H9 (cell line): ENCODE measurements at places on chromosomes 3 and 15. TPM values are rescaled to one million over a fixed set of nuclear protein-coding genes. Genes with fewer than 3 reads are reported as not detected.
A peak's percentile ranks its signal among the peaks of the same experiment; 100 is the strongest.

GRCh38 chr3:44682182-44682896, 30.1 kb upstream of the ZNF502 start:
- DNase-seq = no peak

The HDC gene
- not detected in 2 replicates for total RNA-seq

The INKA1 gene
- total RNA-seq = 1.2 and 1.4 TPM in 2 replicates

The LRRK1 gene
- total RNA-seq = 3.2 and 4.0 TPM in 2 replicates

The ATG3 gene
- total RNA-seq = 59.3 and 60.7 TPM in 2 replicates

The AGBL1 gene
- not detected in 2 replicates for total RNA-seq

The LEKR1 gene
- 0.22 TPM in 1 of 2 replicates, not detected in the other for total RNA-seq

- peak; percentile 92 for DNase-seq
Measured at GRCh38 chr3:5213574-5213966, 26.1 kb downstream of the EDEM1 start.

The KLHL40 gene
- not detected in 2 replicates for total RNA-seq

The ARHGAP11A gene
- total RNA-seq = 94.2 and 94.4 TPM in 2 replicates

The PLIN1 gene
- total RNA-seq = 0.09 TPM in 1 of 2 replicates, not detected in the other

The C3orf70 gene
- 0.52 and 0.66 TPM in 2 replicates for total RNA-seq

The TATDN2 gene
- 34.4 and 34.5 TPM in 2 replicates for total RNA-seq

GRCh38 chr15:71294911-71295602, 179.8 kb downstream of the THSD4 start:
- no peak for DNase-seq

DNA sequence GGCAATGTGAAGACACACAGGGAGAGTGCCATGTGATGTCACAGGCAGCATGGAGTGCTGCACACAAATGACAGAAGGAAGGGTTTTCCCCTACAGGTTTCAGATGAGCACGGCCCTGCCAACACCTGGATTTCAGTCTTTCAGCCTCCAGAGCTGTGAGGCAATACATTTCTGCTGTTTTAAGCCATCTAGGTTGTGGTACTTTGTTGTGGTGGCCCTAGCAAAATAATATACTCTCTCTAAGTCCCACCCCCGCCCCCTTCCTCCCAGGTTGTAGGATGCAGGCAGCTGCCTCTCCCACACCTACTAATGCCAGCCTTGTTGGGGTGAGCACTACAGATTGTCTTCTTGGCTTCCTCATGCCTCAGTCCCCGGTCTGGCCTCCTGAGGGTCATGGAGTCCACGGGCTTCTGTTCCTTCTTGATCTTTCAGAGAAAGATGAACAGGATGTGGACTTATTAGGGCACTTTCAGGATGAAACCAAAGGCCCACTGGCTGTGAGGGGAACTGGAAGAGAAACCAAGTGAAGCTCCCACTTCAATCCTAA, 180.0 kb downstream of the CD47 start:
- DNase-seq = no peak

The RYR3 gene
- 0.85 and 1.9 TPM in 2 replicates for total RNA-seq

The AHSG gene
- total RNA-seq = 0.13 TPM in 1 of 2 replicates, not detected in the other

- DNase-seq = no peak
Measured at GRCh38 chr3:131731709-131732108, 228.9 kb upstream of the MRPL3 start.
